ENCODE measurements at places on chromosomes 4 and X. TPM values are rescaled to one million over a fixed set of nuclear protein-coding genes. Genes with fewer than 3 reads are reported as not detected.

The P2RY10 gene
- total RNA-seq = 38.8 TPM

The DDX60 gene
- 28.9 TPM for total RNA-seq

The ETDB gene
- total RNA-seq = not detected

The HTR2C gene
- total RNA-seq = not detected

The TAF1 gene
- total RNA-seq = 26.3 TPM

The ZGRF1 gene
- total RNA-seq = 32.9 TPM

DNA sequence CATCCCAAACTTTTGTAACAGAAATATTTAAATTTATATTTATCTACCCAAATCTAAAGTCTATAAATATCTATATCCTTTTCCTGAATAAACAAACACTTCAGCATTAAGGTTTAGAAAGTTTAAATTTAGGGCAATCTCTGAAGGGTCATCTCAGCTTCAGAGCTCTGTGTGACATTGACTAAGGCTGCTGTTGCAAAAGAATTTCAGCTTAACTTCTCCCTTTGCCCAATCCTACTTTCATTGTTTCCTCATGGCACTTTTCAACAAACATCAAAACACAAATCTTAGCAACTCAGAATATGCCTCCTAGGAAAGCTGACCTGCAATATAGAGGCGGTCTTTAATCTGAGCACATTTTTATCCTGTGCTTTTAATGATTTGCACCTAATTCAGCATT, 79.7 kb upstream of the BANK1 start:
- DNase-seq = no peak

- DNase-seq = no peak
Measured at GRCh38 chrX:43467608-43468234, 188.4 kb upstream of the MAOA start.

DNA sequence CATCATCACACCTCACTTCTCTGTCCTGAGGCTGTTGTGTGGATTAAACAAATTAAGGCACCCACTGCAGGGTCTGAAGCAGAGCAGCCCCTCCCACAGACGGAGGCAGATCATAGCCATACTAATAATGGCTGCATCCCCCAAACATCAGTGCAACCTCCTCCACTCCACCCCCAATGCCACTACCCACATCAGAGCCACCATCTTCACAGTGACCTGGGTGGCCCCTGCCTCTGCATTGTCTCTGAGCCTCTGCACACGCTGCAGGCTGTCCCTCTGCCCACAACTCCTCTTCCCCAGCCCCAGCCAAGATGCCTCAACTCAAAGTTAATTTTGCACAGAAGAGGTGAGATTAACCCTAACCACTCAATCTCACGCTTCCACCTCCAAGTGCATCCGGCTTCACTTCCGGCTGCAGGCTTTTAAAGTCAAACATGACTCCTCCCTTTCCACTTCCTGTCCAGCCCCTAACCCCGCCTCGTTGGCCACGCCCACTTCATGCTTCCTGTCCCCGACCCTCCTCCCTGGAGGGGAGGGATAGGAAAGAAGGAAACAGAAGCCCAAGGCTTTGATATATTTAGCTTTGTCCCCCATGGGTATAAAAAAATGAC, 22.7 kb downstream of the JAKMIP1 start:
- DNase-seq = peak; percentile 84

DNA sequence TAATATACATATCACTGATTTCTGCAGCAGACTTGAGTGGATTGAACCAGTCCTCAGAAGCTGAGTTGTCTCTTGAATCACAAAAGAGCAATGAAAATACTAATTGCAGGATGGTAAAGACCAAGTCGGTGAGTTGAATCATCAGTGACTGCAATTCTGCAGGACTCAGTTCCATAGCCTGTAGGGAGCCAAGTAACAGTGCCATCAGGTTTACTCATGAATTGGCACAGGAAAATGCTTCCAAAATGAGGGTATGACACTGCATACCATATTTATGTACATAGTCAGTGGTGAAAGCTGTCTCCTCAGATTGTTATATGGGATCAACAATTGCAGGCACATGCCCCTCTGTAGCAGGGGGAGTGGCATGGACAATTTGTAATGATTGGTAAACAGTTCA, 192.8 kb downstream of the CCNG2 start:
- DNase-seq = no peak

DNA sequence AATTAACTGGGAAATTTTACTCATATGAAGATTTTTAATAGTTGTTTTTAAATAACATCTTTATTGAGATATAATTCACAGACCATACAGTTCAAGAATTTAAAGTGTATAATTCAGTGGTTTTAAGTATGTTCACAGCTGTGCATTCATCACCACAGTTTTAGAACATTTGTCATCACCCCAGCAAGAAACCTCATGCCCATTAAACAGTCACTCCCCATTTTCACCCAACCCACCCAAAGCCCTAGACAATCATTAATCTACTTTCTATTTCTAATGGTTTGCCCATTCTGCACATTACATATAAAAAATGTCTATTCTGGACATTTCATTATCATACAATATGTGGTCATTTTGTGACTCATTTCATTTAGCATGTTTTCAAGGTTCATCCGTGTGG, 2.8 kb downstream of the UPRT start:
- DNase-seq = no peak

- no peak for DNase-seq
Measured at GRCh38 chr4:118082182-118082581, 47.9 kb downstream of the NDST3 start.

- no peak for DNase-seq
Measured at GRCh38 chrX:147900349-147900748, 11.4 kb upstream of the FMR1 start.

DNA sequence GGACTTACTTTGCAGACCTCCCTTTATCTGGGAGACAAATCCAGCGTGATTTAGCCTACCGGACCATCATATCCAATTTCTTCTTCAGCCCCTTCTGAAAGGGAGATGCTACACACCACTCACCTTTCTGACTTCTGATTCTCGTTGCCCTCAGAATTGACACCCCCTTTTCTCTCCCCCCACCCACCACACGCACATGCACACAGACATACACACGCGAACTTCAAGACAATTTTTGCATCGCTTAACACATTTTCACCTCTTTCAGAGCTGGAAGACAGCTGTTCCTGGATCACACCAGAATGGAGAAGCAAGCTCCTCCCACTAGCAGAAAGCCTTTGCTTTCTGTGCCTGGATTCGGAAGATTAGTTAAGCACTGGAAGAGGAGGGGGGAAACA, 1.0 kb upstream of the SNCA start:
- no peak for DNase-seq

DNA sequence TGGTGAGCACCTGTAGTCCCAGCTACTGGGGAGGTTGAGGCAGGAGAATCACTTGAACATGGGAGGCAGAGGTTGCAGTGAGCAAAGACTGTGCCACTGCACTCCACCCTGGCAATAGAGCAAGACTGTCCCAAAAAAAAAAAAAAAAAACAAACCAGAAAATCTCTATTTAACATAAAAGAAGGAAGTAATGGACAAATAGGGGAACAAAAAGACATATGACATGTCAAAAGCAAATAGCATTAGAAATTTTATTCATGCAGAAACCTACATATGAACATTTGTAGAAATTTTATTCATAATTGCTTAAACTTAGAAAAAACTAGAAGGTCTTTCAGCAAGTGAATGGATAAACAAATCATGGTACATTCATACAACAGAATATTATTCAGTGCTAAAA, 97.1 kb upstream of the SH3RF1 start:
- no peak for DNase-seq

DNA sequence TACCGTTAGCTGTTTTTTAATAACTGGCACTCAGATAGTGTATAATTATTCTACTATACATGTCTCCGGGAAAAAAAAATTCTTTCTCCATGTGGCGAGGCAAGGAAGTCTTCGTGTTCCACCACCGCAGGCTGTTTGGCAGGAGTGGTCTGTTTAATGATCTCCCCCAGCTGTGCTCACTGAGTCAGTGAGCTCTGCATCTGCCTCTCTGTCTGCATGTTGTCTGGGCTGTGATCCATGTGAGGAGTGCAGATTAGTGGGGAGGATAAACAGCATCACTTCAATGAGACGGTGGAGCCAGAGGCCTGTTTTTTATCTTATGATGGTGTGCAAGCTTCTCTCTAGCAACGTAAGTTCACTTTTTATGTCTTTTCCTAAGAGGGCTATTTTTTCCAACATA, 69.8 kb downstream of the RPS3A start:
- DNase-seq = no peak

- no peak for DNase-seq
Measured at GRCh38 chr4:176492646-176493302, 173.0 kb downstream of the SPCS3 start.

DNA sequence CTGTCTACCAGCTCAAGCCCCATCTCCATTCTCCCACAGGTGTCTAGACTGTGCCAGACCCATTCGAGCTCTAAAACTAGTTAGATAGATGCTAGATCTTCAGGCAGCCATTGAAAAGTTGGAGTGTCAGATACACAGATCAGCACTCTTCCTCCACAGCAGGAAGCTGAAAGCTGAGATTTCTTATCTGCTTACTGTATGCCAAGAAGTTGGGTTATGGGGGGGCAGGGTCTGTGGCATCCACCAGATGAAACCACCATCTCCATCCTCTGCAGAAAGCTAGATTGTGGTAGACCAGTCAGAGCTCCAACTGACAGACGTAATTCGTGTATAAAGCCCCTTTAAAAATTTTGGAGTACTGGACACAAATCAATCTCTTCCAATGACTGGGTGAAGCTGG, 54.8 kb downstream of the ADAM29 start:
- no peak for DNase-seq

DNA sequence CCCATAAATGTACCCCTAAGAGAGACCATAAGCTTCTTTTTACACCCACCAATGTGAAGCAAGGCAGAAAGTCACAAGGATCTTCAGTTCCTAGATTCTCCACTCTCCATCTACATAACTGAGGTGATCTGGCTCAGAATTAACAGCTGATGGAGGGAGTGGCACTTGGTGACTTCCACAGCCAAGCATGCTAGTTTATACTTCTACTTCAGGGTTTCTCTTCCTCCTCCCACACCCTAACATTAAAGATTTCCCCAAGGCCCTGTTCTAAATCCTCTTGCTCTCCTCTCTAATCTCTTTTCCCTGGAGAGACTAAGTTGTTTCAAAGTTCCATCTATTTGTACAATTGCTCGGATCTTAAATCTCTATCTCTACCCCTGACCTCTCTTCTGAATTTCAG, 81.1 kb downstream of the MBNL3 start:
- DNase-seq = no peak

- DNase-seq = no peak
Measured at GRCh38 chrX:39049975-39050374, 248.7 kb downstream of the MID1IP1 start.
